ENCODE measurements at places on chromosomes 3 and 15.

DNA sequence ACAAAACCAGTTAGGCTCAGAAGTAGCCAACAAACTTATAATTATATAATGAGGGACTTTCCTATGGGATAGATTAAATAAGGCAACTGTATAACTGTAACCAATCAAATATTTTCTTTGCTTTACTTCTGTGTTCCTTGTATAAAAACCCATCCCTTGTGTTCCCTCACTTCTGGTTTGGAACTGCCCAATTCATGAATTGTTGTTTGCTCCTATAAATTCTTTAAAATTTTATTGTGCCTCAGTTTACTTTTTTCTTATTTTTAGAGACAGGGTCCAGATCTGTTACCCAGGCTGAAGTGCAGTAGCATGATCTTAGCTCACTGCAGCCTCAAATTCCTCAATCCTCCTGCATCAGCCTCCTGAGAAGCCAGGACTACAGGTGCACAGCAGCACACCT, 155.7 kb downstream of the SMAD6 start:
- no peak for DNase-seq

GRCh38 chr3:183178512-183178832, 15.9 kb upstream of the LAMP3 start:
- DNase-seq: no peak

- peak; percentile 5 for DNase-seq
These were observed 46.5 kb upstream of the SACM1L start for GRCh38 chr3:45642731-45643152.

DNA sequence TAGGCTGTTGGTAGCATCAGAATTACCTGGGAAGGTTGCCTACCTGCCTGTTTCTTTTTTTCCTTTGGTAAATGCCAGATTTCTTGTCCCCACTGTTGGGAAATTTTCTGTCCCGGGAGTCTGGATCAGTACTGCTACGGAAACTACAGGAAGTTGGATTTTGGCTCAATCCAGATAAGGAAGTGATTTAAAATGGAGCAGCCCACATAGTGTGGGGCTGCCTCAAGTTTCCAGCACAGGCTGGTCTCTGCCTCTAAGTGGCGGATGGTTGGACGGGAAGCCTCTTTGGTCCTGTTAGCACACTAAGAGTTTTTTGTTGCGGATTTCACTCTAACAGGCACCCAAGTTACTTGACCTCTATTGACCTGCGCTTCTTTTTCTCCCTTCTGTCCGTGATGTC, 54.7 kb downstream of the EEFSEC start:
- no peak for DNase-seq

GRCh38 chr3:6326771-6327170, 534.1 kb upstream of the GRM7 start:
- no peak for DNase-seq

- DNase-seq: no peak
These were observed 12.2 kb downstream of the SYNM start for GRCh38 chr15:99117111-99117510.

DNA sequence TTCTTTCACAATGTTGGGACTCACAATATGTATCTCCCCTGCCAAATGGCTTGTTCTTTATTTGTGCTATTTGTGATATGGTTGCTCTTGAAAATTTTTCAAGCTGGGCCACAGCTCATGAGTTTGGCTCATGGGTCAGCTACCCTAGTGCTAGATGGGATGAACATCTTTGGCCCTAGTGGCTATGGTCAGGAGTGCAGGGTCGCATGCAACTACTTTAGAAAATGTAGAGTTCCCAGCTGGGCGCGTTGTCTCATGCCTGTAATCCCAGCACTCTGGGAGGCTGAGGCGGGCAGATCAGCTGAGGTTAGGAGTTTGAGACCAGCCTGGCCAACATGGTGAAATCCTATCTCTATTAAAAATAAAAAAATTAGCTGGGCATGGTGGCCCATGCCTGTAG, 55.8 kb downstream of the POLR2M start:
- DNase-seq: no peak

DNA sequence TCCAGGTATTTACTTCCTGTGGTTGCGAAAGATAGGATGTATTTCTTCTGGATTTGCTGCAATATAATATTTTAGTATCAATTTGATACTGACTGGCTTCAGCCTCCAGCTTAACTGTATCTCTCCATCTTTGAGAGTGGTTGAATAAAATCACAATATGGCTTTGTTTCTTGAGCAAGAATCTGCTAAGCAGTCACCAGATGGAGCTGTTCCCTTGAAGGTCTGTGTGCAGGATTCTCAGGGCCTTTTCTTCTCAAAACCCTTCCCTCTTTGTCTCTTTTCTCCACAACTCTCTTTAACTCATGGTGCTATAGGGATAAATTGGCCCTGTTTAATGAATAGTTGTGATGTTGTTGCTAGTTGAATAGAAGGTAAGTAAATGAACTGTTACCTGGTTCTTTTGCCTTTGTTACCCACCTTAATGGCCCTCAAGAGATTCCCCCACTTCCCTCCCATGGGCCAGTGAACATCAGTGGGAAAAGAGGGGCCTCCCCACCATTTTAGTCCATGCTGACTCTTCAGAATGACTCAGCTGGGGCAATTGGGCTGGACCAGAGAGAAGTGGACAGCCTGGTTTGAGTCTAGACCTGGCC, 34.8 kb upstream of the RAB6B start:
- peak; percentile 8 for DNase-seq

DNA sequence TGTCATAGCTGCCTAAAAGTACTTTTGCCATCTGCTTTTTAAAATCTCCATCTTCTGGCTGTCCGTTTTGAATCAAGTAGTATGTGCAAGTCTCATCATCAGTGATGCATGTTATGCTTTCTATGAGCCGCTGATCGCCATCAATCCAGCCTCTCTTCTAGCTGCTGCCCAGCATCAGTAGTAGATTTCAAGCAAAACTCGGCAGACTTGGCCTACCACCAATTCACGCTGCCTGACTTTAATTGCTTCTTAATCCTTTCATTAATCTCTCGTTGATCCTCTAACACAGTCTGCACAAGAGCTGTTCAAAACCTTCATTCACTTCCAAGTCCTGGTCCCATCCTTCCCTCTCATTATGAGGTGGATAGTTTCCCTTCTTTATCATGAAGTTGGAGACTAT, 104.9 kb downstream of the NSUN3 start:
- no peak for DNase-seq

- no peak for DNase-seq
These were observed 55.2 kb upstream of the ACAN start for GRCh38 chr15:88748081-88748480.

- no peak for DNase-seq
These were observed 266 bp upstream of the ZBTB47 start for GRCh38 chr3:42653303-42653559.

DNA sequence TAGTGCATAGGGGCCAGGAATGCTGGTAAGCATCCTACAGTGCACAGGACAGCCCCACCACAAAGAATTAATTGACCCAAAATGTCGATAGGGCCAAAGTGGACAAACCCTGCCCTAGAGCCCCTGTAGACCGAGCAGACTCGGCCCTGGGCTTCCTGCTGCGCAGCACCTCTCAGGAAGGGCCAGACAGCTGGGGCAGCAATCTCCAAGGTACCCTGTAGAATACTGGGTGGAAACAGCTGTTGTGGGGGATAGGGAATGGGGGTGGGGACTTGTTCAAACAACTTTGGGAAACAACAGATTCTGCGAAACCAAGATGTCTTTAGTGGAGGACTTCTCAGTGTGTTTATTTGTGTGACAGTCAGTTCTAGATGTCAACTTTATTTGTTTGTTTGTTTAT, 67.1 kb downstream of the MRPL46 start:
- no peak for DNase-seq

- no peak for DNase-seq
These were observed 33.1 kb upstream of the CCDC50 start for GRCh38 chr3:191296041-191296541.

GRCh38 chr3:47877290-47877689, 74.4 kb downstream of the DHX30 start:
- DNase-seq: no peak

DNA sequence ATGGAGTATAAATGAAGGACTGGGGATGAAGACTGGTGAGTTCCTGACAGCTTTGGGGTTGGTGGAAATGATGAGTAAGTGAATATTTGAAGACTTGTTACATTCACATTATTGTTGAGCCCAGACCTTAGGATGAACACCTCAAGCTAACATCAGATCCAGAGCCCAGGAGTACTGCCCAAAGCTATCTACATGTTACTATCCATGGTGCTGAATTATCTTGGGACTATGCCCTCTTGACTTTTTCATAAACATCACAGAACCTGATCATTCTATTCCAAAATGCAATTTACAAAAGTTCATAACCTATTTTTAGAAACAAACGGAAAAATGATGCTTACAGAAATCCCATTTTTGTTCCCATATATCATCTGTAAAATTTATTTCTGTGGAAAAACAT, 613.3 kb downstream of the TUSC7 start:
- DNase-seq: no peak

All from NCI-H1417 treated with DMSO at 0.1 percent for 48 hours (cell line).